ENCODE measurements at places on chromosomes 2 and 18. TPM values are rescaled to one million over a fixed set of nuclear protein-coding genes. Genes with fewer than 3 reads are reported as not detected.

GRCh38 chr2:67997903-67998302 is 64.9 kb downstream of the C1D start:
- no peaks in the 10 kb centered on the region for H3K36me3 ChIP-seq
- H3K27me3 ChIP-seq = no peaks in the 10 kb centered on the region
- no peak overlapping the region for H3K4me3 ChIP-seq

Gene IL37
- 7.2 TPM for total RNA-seq

Gene TLX2
- total RNA-seq = not detected

Gene SLC4A5
- 3.2 TPM for total RNA-seq

Gene NGEF
- total RNA-seq = 14.4 TPM

All from suprapubic skin (tissue), 4 donors.